HuH-7 (cell line): ENCODE measurements at places on chromosomes 1 and 21.
A peak's percentile ranks its signal among the peaks of the same experiment; 100 is the strongest.

GRCh38 chr1:238409932-238410331 is 519.2 kb upstream of the ZP4 start:
- DNase-seq: no peak

DNA sequence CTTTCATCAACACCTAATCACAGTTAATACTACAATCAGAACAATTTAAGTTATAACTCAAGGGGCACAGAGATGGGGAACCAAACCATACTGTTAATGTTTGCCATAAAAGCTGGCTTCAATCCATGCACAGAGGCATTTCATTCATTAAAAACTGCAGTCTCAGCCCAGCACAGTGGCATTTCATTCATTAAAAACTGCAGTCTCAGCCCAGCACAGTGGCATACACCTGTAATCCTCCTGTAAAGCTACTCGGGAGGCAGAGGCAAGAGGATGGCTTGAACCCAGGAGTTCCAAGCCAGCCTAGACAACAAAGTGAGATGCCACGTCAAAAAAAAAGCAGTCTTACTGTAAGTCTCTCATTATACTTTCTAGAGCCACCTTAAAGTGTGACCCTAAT is 29.2 kb downstream of the ARID4B start:
- no peak for DNase-seq

- DNase-seq: peak; percentile 38
These were observed at the start of gene FHAD1 for GRCh38 chr1:15246960-15247614. TSS of gene FHAD1 (plus strand) at chr1:15247223. CDS start at chr1:15251785, 4,562 bp downstream.

DNA sequence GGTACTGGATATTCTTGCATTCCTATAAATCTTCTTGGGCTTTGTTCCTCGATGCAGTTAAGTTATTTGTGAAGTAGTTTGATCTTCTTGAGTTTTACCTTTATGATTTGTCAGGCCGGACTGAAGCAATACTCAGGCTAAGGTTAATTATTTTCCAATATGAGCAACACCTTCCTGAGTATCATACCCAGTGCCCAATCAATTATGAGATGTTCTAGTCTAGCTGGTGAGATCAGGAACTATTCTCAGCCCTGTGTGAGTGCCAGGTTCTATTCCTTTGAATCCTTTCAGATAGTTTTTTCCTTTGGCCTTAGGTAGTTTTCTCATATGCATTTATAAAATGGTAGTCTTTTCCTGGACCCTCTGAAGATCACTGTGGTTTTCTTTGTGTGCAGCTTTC is 92.5 kb downstream of the SCMH1 start:
- no peak for DNase-seq

GRCh38 chr1:156150333-156151011 is 2.9 kb upstream of the SEMA4A start:
- no peak for DNase-seq

- DNase-seq: no peak
These were observed 507.1 kb upstream of the ZRANB2 start for GRCh38 chr1:71587961-71588360.

DNA sequence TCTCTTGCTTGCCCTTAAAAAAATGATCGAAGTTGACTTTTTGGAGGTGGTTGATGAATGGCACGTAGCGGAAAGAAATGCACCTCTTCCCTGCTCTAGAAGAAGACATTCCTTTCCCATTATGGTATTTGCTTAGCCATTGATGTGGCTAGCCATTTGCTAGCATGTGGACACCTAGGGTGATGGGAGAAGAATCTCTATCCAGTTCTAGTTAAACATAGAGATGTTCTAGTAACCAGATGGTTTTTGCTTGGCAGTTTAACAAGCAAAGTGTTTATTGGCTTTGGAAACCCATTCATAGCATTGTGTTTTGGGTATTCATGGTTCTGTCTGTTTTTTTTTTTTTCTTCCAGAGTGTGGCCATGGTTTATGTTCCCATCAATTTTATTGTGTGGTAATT is 78.9 kb downstream of the KCNJ6 start:
- no peak for DNase-seq

DNA sequence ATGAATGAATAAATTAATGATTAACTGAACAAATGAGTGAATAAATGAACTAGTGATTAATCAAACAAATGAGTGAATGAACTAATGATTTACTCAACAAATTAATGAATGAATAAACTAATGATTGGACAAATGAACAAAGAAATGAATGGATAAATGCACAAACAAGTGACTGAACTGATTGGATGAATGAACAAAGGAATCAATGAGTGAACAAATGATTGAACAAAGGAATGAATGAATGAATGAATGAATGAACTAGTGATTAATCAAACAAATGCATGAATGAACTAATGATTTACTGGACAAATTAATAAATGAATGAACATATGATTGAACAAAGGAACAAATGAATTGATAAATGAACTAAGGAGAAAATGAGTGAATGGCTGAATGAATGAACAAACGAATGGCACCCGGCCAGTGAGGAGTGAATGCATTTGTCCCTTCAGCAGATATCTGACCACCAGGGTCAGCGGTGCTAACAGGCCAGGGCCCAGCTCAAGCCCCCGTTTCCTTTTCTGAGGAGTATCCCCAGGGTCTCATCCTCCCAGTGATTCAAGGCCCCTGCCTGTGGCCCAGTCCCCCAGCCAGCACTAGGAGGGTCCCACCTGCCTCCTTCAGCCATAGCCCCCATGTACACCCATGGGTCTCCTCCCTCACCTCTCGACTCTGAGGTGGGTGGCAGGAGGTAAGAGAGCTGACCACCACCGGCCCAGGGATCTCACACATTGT is 49.9 kb downstream of the WNT9A start:
- DNase-seq: no peak

GRCh38 chr21:14875704-14876523 is 188.9 kb downstream of the NRIP1 start:
- DNase-seq: no peak

GRCh38 chr1:211739671-211740411 is 64.4 kb upstream of the NEK2 start:
- no peak for DNase-seq

DNA sequence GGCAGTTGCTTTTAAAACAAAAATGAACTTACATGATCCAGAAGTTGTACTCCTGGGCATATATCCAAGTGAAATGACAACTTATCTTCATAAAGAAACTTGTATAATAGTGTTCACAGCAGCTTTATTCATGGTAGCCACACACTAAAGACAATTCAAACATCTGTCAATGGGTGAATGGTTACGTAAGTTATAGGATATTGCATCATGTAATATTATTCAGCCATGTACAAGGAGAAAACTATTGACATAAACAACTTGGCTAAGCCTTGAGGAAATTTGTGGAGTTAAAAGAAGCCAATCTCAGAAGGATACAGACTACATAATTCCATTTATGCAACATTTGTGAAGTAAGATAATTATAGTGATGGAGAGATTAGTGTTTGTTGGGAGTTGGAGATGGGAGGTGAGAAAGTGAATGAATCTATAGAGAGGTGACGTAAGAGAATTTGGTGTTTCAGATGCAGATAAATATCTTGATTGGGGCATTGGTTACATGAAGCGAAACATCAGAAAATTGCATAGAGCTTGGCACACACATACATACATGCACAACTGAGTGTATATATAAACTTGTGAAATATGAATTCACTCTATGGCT is 49.9 kb upstream of the GRIK1 start:
- no peak for DNase-seq

GRCh38 chr1:198162091-198162767 is 5.4 kb downstream of the NEK7 start:
- DNase-seq: peak; percentile 37

GRCh38 chr1:203570805-203571204 is 55.8 kb upstream of the ATP2B4 start:
- DNase-seq: no peak

GRCh38 chr1:23202263-23202749 is 15.0 kb downstream of the HTR1D start:
- DNase-seq: no peak

GRCh38 chr1:160744852-160745520 is 5.9 kb downstream of the SLAMF7 start:
- DNase-seq: no peak

DNA sequence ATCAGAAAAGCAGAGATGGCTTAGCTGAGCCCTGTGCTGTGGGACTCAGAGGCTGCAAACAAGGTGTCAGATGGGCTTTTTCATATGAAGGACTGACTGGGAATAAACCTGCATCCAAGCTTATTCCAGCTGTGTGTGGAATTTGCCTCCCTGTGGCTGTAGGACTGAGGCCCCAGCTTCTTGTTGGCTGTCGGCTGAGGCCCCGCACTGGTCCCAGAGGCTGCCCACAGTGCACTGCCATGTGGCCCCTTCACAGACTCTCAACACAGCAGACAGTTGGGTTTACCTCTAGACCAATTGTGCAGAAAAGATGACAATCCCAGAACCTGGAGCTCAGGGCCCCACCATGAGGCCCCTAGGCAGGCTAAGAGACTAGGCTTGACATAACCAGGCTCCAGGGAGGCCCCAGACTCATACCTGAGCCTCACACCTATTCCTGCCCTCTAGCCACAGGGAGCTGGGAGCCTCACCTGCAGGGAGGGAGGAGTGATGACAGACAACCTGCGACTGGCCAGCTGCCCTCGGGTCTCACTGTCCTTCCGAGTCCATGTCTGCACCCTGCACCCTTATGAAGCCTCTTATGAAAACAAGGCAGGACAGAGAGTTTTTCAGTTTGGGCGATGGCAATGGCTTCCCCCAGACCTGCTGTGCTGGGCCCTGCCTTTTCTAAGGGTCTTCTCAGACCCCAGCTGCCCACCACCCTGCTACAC is 615.5 kb downstream of the NPHP4 start:
- DNase-seq: no peak

GRCh38 chr1:227883641-227884301 is 64.0 kb downstream of the WNT9A start:
- peak; percentile 18 for DNase-seq

GRCh38 chr1:178024504-178024903 is 54.6 kb upstream of the SEC16B start:
- DNase-seq: no peak

- no peak for DNase-seq
These were observed 85.1 kb downstream of the MTR start for GRCh38 chr1:236880209-236880608.

DNA sequence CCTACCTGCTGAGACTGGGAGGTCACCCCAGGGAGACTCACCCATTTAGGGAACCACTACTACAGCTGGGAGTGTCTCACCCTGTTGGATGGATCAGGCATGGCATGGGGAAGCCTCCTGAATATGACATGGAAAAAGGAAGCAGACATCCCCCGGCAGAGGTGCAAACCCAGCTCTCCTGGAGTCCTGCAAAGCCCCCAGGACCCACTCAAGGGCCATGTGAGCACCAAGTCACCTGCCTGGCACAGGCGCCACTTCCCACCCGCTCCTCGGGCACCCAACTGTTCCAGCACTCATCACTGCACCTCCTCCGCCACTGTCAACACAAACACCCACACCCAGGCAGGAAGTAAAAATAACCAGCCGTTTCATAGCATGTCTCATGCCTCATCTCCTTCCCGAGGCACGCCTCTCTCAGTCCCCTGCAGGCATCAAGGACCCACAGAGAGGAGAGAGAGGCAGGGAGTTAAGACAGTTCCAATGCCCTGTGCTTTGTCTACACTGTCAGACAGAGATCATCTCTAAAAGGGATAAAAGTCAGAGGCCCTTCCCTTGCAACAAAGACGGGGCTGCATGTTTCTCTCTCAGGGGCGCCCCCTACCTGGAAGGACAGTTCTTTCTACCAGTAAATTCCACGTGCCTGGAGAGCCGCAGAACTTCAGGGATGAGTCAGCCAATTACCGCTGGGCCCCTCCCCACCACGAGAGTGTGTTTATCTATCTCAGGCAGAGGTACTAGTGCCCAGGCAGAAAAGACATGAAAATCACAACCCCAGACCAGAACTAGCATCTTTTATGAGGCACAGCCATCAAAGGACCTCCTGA is 150.1 kb upstream of the SOD1 start:
- peak; percentile 17 for DNase-seq

GRCh38 chr1:91282695-91283420 is 121.8 kb downstream of the HFM1 start:
- peak; percentile 52 for DNase-seq

GRCh38 chr1:172269084-172269483 is 151.4 kb upstream of the C1orf105 start:
- no peak for DNase-seq

DNA sequence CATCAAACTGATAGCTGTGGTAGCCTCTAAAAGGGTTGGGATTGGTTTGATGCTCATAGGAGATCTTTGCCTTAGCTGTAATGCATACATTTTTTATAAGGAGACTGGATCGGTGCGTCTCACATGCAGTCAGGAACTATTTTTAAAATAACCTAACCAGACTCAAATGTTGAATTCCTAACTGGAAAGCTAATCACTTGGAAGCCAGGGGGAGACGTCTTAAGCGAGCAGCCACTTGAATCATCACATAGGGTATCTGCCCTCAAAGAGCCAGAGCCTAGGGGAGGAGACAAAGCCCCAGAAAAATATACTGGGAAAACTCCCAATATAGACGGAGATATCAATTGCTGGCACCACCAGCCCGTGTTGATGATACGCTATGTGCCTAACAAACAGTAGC is 61.7 kb upstream of the PUM1 start:
- DNase-seq: no peak

DNA sequence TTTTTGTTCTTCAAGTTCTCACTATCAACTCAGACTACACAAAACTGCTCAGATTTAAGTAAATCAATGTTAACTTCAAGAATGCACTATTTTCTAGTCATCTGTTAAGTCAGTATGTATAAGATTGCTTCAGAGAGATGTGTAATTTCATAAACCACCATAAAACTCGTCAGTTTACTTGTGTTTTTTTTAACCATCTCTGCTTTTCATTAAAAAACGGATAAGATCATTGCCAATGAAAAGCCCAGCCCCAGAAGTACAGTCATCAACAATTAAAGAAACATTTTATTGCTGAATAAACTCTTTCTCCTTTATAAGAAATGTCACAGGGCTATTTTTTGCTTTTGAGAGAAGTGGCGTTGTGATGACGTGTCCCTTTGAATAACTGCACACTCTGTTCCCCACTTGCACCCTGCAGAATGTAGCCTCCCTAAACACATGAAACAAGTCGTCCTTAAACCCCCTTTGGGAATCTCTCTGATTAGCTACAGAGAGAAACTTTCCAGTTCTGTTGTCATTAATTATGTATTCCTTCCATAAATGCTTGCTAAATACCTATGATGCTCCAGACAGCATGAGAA is 202.7 kb upstream of the FOXD3 start:
- DNase-seq: no peak

DNA sequence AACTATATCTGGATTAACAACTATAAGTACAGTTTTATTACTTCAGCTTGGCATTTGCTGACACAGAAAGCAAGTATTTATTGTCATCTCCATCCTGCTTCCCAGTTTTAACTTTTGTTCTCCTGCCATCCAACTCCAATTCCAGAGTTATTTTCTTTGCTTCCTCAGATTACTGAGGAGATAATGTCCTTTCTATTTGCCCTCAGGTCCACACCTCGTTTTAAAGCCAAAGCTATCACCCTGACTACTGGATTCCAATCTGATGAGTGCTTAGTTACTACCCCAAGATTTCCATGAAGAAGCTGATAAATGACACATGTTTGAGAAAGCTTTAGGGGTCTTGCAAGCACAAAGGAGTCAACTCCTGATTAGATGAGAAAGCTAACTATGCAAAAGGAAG is 25.2 kb downstream of the ACKR1 start:
- no peak for DNase-seq

- no peak for DNase-seq
These were observed 13.6 kb downstream of the G0S2 start for GRCh38 chr1:209688746-209689234.
